ENCODE measurements at places on chromosomes 12 and 14.

- DNase-seq: peak; percentile 80
These were observed 396.1 kb downstream of the NRXN3 start for GRCh38 chr14:78566026-78566858.

DNA sequence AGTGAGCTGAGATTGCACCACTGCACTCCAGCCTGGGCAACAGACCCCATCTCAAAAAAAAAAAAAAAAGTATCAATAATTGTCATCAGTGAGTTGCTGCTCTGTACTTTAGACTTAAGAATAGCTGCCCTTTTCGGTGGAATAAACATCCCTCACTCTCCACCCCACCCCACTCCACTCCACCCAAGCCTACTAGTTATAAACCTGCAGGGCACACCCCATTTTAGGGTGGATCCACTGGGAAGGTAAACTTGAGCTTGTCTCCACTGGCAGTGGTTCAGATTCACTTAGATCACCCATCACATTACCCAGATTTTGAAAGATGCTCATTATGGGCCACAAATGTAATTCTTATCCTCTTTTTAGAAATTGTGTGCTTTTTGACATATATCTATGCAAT, 106.4 kb downstream of the GPR135 start:
- DNase-seq: no peak

DNA sequence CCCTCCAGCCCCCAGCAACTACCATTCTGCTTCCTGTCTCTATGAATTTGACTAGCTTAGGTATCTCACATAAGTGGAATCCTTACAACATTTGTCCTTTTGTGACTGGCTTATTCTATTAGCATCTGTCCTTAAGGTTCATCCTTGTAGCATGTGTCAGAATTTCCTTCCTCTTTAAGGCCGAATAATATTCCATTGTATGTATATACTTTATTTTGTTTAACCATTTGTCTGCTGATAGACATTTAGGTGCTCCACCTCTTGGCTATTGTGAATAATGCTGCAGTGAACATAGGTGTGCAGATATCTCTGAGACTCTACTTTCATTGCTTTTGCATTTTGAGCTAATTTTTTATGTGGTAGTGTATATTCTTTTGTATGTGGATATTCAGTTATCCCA, 75.7 kb downstream of the SPATS2 start:
- no peak for DNase-seq

- DNase-seq: peak; percentile 20
These were observed 114.0 kb downstream of the RPAP3 start for GRCh38 chr12:47591795-47592194.

DNA sequence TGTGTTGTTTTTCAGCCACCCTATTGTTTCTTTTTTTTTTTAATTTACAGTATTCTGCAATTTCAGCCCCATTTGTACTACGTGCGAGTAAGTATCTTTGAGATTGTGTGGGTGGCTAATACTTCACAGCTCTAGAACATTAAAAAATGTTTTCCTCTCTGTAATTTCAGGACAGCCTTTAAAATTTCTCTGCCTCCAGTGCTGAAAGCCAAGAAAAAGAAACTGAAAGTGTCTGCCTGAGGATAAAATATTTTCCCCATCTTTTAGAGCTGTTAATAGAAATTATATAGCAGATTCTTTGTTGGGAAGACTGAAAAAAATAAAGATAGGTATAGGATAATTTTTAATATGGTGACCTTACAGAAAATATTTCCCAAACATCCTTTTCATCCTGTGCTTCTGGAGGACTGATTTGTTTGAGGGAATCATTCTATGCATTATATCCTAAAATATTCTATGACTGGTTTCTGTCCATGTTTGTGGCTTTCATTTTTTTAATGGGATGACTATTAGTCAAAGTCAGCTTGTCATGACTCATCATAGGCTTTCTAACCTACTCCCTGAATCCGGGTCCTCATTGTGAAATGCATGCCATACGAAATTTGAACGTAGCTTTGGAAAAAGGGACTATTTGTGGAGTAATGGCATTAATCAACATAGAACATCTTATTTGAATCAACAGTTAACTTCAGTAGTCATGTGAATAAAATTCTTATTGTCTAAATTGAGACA, 10.8 kb upstream of the TCTN2 start:
- no peak for DNase-seq

DNA sequence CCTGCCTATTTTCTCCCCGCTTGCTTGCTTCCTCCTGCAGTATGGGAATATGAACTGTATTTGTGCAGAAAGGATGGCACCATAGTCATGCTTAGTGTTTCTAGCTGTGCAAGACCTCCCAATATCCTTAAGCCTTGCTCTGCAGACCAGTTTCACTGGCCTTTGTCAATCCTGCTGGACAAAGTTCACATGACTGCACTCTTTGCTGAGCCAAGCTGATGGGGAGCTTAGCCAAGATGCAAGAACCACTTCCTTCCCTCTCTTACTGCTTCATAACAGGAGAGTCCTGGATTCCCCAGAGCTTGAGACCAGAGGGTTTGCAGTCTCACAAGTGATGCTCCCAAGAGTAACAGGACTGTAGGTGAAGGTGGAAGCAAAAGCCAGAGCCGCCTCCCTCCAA, 3.8 kb downstream of the ASIC1 start:
- no peak for DNase-seq

- no peak for DNase-seq
These were observed 11.3 kb downstream of the KIF26A start for GRCh38 chr14:104149617-104150135.

- no peak for DNase-seq
These were observed 112.5 kb downstream of the LGMN start for GRCh38 chr14:92635896-92636295.

DNA sequence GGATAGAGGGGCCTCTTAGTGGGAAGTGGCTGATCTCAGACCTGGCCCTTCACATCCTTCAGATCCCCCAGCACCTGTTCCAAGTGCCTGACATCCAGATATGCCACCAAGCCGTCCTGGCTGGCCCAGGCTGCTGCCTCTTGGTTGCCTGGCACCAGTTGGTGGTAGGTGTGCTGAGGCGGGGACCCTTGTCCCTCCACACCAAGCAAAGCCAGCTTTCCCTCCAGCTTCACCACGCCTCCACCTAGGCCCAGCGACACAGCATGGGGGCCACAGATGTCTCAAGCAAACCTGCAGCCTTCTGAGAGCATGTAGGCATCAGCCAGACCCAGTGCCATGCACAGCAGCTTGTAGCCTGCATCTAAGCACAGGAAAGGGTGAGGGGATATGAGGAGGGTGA, 3.5 kb upstream of the CD63 start:
- no peak for DNase-seq

DNA sequence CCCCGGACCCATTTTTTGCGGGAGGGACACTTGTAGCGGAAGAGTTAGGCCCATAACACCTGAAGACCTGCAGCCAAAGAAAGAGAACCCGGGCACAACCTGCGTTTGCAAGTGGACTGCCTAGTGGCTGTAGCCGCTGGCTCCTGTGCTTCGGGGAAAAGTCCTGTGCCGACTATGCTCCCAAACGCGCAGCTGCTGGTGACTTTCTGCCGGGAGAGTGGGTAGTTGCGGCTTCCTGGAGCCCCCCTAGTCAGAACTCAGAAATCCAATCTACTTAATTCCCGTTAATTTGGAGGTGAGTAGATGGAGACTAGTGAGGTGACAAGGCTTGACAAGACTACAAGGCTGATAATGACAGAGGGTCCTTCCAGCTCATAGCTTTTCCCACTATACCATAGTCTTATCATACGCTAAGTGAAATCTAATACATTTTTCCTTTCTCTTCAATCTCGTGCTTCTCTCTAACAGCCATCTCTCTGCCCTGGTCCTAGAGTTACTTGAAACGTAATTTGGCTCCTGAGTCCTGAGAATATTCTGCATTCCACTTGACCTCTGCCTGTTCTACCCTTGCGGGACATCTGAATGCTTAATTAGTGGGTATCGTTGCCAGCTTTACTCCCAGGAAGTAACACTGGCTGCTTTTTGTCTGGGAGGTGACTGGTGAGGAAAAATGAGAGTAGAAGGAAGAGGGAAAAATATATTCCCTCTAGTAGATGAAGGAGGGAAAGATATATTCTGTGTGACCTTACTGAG, 556 bp downstream of the MTHFD1 start:
- DNase-seq: no peak

- peak; percentile 64 for DNase-seq
These were observed 155.4 kb downstream of the DIO2 start for GRCh38 chr14:80055667-80056496.

DNA sequence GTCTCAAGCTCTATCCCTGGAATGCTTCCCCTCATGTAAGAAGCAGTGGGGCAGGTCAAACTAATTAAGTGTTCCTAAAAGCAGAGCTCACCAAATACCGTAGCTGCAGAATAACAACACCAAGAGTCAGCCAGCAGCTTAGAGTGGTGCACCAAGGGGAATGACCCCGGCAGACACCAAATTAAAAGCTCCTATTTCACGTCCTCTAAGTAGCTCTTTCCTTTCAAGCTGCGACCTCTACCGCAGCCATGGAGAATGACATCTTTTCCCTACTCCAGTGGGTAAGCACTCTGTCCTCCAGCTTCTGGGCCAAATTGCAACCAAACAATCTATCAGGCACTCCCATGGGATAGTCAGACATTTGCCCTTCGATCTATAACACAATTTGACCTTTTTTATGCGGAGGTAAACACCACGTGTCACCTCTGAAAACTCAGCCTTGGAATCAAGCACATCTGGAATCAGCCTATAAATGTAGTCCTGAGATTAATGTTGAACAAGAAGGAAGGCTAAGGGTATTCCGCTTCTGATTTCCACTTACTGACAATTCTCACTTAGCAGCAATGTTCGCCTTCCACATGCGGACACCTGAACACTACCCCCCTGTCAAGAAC, 67.6 kb upstream of the CDKN3 start:
- peak; percentile 11 for DNase-seq

DNA sequence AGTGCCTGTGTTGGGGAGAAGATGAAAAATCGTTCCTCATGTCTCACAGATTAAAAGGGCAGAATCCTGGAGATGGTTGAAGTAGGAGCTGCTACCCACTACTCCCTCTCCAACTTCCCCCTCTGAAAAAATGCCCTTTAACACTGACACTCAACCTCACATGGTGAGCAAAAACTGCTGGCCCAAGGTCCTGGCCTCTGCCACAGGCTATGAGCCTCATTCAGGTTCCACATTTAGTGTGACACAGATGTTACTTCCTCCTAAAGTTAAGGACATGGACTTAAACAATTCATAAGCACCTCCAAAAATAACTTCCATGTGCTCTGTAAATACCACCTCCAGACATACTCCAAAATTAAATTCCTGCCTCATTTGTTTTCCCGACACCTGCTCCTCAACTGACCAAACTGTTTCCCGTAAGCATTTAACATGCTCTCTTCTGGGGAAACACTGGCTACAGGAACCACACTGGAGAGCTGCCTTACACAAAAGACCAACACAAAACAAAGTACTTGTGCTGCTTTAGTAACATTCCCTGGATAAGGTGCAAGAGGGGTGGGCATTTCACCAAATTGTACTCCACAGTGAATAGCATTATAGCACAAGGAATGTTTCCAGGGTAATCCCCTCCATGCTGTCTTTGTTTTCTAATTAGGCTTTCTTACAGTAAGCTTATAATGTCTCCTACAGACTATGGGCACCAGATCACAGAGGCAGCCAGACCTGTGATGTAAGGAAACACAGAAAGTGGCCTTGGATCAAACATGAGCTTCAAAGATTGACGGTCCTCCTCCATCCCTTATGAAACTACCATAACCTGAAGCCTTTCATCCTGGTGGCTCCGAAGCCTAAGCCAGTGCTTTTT, 57.0 kb downstream of the PHLDA1 start:
- DNase-seq: no peak

DNA sequence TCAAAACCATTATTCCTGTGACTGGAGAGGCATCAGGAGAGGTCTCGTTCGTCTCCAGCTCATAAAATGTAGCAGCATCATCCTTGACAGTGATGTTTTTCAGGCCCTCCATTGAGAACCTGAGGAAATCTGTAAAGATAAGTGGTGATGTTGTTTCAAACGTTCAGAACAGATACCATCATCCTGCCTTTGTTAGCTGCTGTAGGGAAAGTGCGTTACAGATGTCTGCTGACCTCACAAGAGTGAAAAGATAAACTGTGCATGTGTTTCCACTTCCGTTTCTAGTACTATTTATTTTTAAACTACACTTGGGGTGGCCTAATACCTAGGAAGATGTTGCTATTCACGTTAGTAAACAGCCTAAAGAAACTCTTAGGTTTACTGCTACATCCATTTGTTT, 28.4 kb downstream of the BCL2L14 start:
- no peak for DNase-seq

- no peak for DNase-seq
These were observed 333.6 kb downstream of the DPF3 start for GRCh38 chr14:72560331-72560730.

DNA sequence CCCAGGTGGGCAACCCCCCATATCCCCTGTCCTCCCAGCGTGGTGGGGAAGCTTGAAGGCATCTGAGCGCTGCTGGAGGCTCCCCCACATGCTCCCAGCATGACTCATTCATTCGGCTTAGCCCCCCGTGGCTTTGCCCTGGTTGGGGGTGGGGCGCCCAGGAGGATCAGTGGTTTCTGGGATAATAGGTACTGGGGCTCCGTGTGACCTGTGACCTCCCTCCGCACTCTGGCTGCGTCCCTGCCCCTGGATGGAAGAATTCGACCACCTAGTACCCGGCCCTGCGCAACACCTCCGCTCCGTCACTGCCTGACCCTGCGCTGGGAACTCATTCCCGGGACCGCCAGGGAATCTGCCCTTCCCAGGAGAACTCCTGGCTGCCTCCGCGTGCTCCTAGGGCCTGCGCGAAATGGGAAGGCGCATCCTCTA, 120.1 kb downstream of the AACS start:
- DNase-seq: no peak

DNA sequence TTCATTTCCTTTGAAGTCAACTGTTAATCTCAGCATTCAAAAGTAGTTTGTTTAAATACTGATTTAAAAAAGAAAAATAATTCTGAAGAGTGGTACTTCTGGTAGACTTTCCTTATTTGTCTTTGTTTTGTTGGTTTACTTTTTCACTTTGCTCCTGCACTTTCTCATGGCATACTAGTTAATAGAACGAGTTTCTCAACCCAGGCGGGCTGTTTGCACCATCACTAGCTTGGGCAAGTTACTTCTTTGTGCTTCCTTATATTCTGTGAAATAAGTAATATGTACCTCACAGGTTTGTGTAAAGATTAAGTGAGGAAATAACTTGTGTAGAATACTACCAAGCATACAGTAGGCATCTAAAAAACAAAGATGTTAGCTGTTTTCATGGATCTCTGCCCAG, 45.5 kb downstream of the SLC38A6 start:
- no peak for DNase-seq

GRCh38 chr14:47277703-47278102, 397.7 kb downstream of the MDGA2 start:
- DNase-seq: no peak

GRCh38 chr12:58263816-58264215, 322.4 kb downstream of the ATP23 start:
- DNase-seq: no peak

DNA sequence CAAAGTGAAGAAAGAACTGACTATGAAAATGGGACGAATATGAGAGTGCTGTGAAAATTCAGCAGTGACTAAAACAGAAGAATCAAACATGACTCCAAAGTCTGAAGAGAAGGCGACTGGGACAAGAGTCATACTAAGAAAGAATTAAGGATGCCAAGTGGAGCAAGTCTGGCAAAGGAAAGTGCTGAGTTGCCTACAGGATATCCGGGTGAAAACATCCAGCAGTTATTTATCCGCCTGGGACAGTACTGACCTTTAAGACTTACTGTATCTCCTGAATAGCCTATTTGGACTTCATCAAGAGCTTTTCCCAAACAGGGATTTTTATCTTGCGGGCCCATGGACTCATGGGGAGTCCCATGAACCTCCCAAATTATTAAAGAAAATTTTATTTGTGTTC, 41.1 kb downstream of the KICS2 start:
- no peak for DNase-seq

- DNase-seq: no peak
These were observed 1.8 kb downstream of the MYH6 start for GRCh38 chr14:23406244-23406643.

GRCh38 chr12:59583003-59583712, 12.7 kb upstream of the SLC16A7 start:
- DNase-seq: no peak
